ENCODE measurements at places on chromosomes 6 and 20.

- no peak for DNase-seq
These were observed 22.0 kb upstream of the TAF4 start for GRCh38 chr20:62087632-62088031.

DNA sequence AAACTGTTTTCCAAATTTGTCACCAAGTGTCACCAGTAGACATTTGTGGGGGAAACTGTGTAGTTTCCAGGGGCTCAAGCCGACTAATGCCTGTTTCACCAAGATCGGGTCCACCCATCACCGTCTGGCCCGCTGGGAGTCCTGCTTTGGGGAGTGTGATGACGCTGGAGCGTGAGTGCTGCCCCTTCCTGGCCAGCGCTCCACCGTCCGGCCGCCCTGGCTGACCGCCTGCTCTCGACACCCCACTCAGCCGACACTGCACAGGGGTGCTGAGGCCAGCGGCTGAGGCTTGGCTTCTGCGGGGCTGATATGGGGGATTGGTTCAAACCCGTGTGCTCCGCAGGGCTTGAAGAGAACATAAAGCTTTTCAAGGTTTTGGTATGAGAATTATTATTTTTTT, 160.1 kb downstream of the SMOC2 start:
- no peak for DNase-seq

DNA sequence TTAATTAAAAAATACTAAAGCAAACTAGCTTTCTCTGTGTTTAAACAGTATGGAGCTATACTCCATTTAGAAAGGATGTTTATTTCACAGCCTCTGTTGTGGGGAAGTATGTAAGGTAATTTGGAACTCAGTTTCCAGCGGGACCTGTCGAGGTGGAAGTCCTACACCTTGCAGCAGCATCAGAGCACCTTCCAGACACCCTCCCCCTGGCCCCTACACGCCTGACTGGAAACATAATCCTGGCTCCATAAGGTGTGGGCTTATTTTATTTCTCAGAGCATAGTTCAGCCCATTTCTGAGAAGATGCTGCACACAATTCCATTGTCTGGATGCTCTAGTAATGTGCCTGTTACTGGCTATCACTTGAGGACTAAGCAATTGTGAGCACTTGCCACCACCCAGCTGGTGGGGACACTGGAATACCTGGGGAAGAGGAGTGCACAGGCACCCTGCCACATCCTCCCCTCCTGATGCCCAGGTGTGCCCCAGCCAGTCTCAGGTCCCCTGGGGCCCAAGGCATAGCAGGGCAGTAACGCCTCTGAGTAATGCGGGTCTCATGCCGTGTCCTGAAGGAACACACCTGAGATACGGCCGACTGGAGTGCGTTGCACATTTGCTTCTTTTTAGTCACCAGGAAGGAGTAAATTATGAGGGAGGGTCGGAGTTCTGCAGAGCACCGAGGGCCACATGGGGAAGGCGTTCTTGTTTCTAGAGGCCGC, 556.5 kb downstream of the QKI start:
- no peak for DNase-seq

GRCh38 chr6:111565326-111566221, 40.1 kb downstream of the TRAF3IP2 start:
- DNase-seq, result no peak

DNA sequence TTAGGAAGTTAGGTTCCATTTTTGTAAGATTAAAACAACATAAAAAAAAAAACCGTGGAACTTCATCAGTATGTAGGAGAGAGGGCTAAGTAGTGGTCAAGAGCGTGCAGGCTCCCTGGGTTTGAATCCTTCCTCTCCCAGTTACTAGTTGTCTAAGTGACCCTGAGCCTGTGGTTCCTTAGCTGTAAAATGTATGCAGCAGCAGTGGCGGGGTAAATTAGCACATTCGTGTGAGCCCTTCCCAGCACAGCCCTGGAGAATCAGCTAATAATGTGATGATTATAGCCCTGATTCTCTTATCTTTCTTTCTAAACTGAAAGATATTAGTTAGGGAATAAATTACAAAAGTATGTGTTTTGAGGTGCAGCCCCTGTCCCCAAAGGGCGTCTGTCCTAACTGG, 32.6 kb downstream of the TM9SF4 start:
- no peak for DNase-seq

DNA sequence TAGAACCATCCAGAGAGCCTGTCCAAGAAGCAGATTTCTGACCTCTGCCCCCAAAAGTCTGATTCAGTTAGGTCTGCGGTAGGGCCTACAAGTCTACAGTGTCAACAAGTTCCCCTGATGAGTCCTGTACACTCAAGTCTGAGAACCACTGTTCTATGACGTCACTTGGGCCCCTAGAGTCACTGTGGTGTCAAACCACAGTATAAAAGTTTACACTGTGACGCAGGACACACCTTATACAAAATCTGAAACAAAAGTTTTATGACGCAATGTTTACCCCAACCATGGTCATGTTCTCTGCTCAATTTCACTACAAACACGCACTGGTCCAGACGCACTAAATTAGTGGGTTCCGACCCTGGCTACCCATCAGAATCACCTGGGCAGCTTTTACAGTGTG, 17.9 kb downstream of the SLA2 start:
- no peak for DNase-seq
